ENCODE measurements at places on chromosomes 11 and 22.

GRCh38 chr11:91624021-91624420 is 600.6 kb upstream of the FAT3 start:
- DNase-seq: no peak

DNA sequence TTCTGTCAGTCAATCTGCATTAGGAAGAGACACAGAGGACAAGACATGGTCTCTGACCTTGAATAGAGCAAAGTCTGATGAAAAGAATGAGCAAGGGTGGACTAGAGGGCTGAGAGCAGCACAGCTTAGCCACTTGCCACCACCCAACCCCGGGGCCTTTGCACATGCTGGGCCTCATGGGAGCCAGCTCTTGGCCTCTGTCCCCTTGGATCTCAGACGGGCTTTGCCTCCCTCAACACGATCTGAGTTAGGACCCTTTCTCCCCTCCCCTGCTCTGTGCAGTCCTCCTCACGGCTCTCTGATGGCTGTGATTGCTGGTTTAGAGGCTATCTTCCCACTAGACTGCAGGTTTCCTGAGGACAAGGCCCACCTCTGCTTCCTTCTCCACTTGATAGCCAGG is 131.6 kb upstream of the B3GAT1 start:
- no peak for DNase-seq

GRCh38 chr22:42648368-42649245 is 585 bp downstream of the CYB5R3 start:
- DNase-seq: peak; percentile 33

DNA sequence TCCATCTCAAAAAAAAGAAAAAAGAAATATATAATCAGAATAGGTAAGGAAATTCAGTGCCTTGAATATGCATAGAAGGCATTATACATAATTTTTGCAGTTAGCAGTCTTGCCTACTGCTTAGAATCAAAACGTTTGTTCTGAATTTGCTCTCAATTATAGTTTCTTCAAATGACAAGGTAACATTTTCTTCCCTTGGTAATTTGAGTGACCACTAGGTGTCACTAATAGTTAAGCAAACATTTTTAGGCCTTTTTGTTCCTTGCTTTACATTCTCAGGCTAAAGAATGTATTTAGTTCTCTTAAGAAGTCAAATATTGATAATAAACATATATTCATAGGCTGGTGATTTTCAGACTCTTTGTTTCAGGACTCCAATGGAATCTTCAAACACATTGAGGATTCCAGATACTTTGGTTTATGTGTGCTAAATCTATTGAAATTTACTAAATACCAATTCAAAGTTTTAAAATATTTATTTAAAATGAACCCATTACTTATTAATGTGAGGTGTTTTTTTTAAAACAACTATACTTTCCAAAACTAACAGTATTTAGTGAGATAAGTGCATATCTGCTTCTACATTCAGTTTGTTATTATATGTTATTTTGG is 55.0 kb upstream of the DEPDC7 start:
- no peak for DNase-seq

DNA sequence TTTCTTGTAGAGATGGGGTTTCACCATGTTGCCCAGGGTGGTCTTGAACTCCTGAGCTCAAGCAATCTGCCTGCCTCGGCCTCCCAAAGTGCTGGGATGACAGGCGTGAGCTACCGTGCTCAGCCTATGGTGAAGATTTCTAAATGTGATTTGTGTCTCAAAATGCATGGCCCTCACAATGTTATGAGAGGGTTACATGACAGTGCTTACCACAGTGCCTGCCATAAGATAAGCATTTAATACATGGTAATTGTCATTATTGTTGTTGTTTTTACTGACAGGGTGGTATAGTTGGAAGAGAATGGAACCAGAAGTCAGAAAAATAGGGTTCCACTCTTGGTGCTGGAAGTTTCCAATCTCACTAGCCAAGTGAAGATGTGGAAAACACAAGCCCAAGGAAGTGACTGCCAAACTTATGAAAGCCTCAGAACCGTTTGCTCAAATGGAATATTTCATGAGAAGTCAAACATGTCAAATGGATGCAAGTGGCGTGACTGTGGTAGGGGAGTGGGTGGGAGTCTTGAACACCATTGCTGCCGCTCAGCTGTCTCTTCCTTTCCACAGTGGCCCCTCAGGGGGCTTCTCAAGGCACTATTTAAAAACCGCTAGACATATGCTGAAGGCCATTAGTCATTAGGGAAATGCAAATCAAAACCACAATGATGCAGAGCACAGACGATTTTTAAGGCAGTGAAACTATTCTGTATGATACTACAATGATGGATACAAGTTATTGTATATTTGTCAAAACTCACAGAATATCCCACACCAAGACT is 29.1 kb upstream of the LMO2 start:
- peak; percentile 6 for DNase-seq

DNA sequence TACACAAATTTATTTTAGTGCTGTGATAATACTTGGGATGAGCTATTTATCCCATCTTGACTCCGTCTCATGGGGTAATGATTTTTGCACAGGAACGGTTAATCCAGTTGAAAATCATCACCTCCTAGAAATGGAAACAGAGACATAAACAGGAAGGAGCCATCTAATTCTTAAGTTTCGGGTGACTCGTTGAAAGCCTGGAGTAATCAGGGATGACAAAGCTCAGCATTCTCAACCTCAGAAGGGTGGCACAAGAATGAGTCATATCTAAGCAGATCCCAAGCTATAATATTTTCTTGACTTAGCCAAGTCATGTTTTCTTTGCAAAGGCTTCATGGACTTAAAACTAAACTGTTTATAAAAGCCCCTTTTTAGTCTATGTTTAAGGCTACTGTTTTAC is 280.8 kb upstream of the CCDC90B start:
- no peak for DNase-seq
